ENCODE measurements at places on chromosomes 12 and 14.

DNA sequence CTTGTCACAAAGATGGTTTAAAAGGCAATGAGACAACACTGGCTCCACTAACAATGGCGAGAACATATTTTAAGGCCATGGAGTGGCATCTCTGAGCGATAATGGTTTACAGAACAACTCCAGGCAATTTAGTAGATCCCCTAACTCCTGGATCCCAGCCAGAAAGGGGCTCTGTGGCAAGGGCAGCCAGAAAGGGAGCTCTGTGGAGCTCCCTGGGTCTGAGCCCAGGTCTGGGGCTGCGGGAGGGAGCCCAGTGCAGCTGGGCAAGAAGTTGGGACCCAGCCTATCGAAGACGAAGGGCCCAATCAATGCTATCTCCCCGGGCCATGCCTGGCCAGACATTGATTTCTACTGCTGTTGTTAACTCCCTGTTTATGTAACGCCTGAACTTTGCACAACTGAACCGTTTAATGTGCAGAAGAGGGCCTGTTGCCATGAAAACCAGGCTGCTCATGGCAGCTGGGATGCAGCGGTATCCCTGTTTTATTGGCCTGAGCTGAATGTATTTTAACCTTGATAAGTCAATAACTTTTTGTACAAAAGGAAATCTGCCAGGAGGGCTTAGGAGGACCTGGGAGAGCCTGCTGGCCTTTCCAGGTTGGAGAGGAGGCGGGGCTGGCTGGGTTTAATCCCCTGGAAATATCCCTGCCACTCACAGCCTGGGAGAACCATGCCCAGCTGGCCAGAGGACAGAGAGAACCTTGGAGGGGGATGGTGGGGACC lies 6.7 kb upstream of the FAM222A start:
- no peak for DNase-seq

- DNase-seq: no peak
These were observed 470.4 kb downstream of the TRHDE start for GRCh38 chr12:72742568-72742967.

- no peak for DNase-seq
These were observed 300.0 kb downstream of the AEBP2 start for GRCh38 chr12:19739195-19739776.

- no peak for DNase-seq
These were observed 6.9 kb downstream of the ZFC3H1 start for GRCh38 chr12:71656740-71657139.

GRCh38 chr14:32683679-32684078 lies 255.0 kb upstream of the NPAS3 start:
- DNase-seq: no peak

GRCh38 chr12:104514092-104514810 lies 57.5 kb downstream of the CHST11 start:
- no peak for DNase-seq

- DNase-seq: no peak
These were observed 21.1 kb downstream of the IFNG start for GRCh38 chr12:68138480-68138879.

DNA sequence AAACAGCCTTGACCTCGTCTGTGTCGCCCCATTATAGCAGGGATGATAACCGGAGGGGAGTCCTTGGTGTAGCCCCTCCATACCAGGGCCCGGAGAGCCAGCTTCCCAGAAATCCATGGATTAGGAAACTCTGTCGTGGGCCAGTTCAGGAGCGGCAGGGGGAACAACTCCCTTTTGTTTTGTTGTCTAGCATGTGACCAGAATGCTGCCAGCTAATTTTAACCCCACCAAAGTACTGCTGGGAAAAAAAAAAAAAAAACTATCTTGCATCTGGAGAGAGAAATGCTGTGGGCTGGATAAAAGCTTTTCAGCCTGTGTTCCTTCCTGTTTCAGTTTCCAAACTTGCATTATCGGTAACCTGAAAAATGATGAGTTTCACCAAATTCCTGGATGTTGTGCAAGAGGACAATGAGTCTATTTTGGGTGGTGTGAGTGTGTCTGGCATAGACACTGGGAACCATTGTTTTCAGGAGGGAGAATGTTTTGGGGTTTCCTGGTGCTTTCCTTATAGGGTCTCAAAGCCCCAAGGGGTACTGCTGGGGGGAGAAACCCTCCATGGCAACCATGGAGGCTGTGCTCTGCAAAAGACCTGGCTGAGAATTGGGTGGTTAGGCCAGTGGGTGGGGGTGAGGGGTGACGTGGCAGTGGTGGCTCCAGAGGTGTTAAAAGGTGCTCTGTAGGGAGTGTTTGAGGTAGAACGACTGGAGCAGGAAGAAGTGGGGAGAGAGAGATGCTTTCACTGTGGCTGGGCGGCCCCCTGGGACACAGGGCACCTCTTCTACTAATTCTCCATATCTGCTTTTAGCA lies 14.9 kb upstream of the IRF2BPL start:
- no peak for DNase-seq

DNA sequence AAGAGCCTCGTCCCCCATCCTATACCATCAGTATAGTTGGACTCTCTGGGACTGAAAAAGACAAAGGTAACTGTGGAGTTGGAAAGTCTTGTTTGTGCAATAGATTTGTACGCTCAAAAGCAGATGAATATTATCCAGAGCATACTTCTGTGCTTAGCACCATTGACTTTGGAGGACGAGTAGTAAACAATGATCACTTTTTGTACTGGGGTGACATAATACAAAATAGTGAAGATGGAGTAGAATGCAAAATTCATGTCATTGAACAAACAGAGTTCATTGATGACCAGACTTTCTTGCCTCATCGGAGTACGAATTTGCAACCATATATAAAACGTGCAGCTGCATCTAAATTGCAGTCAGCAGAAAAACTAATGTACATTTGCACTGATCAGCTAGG lies 13.6 kb downstream of the ARHGAP5 start:
- no peak for DNase-seq

DNA sequence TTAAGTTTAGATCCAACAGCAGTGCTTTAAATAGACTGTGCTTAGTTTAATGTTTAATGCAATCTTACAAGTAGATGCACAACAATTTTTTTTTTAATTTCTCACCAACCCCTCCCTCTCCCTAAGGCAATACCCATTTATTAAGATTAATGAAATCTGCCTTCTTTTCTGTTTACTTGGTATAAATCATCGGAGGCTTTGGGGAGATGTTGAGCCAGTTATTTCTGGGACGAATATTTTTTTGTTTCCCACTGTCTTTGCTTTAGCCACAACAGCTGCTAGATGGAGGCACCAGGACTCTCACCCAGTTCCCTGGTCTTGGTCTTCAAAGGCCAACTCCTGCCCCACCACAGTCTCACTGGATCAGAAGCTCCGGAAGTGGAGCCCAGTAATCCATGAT lies 113.4 kb downstream of the PLXNC1 start:
- no peak for DNase-seq

- no peak for DNase-seq
These were observed 231.1 kb downstream of the CACNA1C start for GRCh38 chr12:2283916-2284315.

GRCh38 chr14:24145690-24146452 lies 539 bp downstream of the PSME2 start:
- DNase-seq: no peak

DNA sequence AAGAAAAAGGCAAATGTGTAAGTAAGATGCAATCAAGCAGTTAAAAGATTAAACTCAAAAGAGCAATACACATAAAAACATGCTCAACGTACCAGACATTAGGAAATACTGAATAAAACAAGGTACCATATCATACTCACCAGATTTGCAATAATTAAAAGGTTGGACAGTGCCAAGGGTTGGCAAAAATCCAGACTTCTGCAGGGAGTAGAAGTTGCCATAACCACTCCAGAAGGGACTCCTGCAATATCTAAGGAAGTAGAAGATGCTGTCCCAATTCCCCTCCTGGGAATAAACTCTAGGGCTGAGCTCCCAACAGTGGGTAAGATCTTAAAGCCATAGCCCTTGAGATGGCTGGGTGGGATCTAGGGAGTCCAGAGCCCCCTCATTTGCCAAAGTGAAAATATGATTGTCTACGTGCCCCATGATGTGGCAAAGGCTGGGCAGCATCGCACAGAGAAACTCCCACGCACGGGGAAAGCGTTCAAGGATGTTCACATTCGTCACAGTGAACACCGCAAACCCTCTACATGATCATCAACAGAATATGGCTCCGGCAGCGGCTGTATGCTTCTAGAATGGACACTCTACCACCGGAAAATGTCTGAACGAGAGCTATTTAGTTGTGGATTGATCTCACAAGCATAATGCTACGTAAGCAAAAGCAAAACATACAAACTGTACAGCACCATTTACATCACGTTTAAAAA lies 12.3 kb downstream of the KCTD10 start:
- DNase-seq: no peak
